Hematopoietic multipotent progenitor cell treated with erythropoietin and hydrocortisone succinate and interleukin-3 and kit ligand, for 6 days (in vitro differentiated cells): ENCODE measurements at places on chromosomes 6 and 20.
A peak's percentile ranks its signal among the peaks of the same experiment; 100 is the strongest.

GRCh38 chr6:41723530-41724227 lies 11.7 kb downstream of the TFEB start:
- peak; percentile 76 for DNase-seq

- DNase-seq, result peak; percentile 44
These were observed 103.0 kb downstream of the EDN3 start for GRCh38 chr20:59403261-59403961.

- DNase-seq, result no peak
These were observed 187.2 kb downstream of the FOXC1 start for GRCh38 chr6:1796706-1797529.

GRCh38 chr6:151257985-151258445 lies 18.2 kb downstream of the AKAP12 start:
- no peak for DNase-seq

DNA sequence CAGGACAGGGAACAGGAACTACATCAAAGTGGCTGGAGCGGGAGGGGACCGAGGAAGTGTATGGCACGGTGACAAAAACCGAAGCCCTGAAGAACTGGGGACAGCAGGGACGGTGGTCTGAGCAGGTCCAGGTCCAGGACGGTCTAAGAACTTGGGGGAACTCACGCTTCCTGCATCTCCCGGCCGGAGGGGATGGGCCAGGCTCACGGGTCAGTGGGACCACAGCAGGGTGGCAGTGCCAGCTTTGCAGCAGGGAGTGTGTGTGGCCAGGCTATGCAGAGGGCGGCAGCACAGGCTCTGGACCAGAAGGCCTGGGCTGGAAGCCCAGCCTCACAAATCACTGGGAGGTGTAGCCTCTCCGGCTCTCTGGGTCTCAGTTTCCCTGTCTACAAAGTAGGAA lies 123.8 kb downstream of the BMP7 start:
- DNase-seq, result no peak

GRCh38 chr20:24158281-24158680 lies 169.7 kb upstream of the GGTLC1 start:
- DNase-seq, result no peak

GRCh38 chr6:83885984-83886383 lies 26.5 kb downstream of the CYB5R4 start:
- no peak for DNase-seq

GRCh38 chr6:131059486-131059885 lies 3.6 kb downstream of the EPB41L2 start:
- no peak for DNase-seq

DNA sequence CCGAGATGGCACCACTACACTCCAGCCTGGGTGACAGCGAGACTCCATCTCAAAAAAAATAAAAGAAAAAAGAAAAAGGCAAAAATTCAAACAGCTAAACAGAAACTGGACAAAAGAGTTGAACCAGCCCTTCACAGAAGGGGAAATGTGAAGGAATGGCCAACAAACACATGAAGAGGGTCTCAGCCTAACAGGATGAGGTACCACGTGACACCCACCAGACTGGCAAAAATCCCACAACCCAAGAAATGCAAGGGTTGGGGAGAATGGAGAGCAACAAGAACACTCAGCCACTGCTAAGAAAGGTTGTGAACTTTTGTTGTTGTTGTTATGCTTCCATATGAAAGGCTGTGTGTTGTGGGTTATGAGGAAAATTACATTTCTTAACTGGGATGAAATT lies 357.7 kb downstream of the PREX1 start:
- no peak for DNase-seq

GRCh38 chr20:46430921-46431712 lies 24.7 kb upstream of the ELMO2 start:
- DNase-seq, result no peak

GRCh38 chr20:57374343-57374930 lies 16.8 kb upstream of the RBM38 start:
- DNase-seq, result no peak

GRCh38 chr20:57667924-57668782 lies 41.7 kb downstream of the PMEPA1 start:
- no peak for DNase-seq

DNA sequence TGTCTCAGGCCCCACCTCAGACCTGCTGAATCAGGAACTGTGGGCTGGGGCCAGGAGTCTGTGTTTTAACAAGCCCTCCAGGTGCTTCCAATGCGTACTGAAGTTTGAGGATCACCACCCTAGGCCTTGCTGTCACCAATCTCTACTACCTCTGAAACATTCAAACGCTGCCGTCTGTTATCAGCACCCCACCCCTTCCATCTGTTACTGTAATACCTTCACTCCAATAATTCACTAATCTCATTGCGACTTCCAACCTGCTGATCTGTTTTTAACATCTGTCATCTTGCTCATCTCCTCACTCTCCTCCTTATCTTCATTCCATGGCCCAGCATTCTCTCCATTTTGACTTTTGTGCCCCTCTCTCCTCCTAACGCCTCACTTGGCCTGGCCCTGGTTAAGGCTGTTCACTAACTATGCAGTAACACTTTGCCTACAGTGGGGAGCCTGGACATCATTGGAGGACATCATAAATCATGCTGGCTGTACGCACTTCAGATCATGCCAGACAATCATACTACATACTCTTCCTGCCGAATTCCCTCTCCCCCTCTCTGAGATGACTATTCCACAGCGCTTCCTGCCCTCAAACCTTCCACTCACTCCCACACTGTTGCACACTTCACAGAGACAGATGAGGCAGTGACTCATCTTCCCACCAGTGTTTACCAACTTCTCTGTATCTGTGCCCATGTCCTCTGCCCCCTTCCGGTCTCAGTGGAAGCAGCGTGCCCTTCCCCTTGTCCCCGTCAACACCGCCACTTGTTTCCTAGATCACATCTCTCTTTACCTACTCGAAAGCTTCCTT lies 3.0 kb upstream of the GUCA1B start:
- DNase-seq, result peak; percentile 88

GRCh38 chr6:159992366-159992765 lies 23.5 kb downstream of the IGF2R start:
- DNase-seq, result no peak

GRCh38 chr6:52992980-52993920 lies 1.8 kb downstream of the GSTA4 start:
- DNase-seq, result peak; percentile 18

- DNase-seq, result no peak
These were observed 4.0 kb upstream of the FOXF2 start for GRCh38 chr6:1385129-1386037.

DNA sequence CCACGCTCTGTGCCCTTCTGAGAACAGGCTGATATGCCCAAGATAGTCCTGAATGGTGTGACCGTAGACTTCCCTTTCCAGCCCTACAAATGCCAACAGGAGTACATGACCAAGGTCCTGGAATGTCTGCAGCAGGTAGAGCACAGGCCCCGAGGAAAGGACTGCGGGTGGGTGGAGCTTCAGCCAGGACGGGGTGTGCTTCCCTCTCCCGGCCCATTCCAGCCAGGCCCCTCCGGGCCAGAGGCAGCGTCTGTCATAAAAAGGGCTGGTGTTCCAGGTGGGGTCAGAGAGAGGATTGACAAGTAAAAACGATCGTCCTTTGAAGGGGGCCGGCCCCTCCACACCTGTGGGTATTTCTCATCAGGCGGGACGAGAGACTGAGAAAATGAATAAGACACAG lies 1.3 kb downstream of the RTEL1 start:
- DNase-seq, result no peak

GRCh38 chr6:30002871-30003270 lies 58.2 kb upstream of the POLR1H start:
- no peak for DNase-seq

DNA sequence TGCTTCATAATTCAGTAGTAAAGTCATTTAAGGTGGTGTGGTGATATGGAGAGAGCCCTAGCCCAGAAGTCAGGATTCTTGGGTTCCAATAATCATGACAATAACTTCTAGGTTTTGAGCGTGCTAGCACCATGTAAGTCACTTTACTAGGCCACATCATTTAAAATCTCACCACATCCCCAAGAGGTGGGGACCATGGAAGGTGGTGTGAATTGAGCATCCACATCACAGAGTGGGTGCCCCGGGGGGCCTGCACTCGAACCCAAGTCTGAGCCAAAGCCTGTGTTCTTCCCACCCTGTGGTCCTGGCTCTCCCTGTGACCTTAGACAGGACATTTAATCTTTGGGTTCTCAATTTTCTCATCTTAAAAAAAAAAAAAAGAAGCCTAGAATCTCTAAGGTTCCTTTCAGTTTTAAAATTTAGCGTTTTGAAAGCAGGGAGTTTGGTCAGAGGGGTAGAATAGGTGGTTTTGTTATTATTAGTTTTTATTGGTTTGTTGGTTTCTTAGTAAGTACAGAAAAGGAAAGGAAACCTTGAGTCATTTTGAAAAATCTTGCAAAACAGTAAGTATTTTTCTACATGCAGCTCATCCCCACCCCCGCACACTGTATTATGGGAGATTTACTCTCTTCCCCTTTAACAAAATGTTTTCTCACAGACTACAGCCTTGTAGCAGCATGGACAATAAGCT lies 26.4 kb downstream of the ARMC2 start:
- DNase-seq, result peak; percentile 49

DNA sequence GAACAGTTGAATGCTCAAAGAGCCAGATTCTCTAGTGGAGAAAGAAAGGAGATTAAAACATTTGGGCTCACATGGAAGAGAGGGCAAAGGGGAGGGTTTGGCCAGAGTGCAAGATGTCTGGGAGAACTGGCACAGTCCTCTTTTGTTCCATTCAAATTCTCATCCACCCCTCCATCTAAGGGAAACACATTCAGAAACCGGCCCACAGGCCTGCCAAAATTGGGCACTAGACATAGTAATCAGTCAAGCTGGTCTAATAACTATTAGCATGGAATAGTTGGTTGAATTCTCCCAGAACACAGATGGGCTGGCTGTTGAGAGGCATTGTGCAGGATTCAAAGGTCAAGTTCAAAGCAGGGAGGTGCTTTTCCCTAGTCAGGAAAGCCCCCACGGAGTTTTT lies 341.4 kb upstream of the IRAK1BP1 start:
- no peak for DNase-seq

DNA sequence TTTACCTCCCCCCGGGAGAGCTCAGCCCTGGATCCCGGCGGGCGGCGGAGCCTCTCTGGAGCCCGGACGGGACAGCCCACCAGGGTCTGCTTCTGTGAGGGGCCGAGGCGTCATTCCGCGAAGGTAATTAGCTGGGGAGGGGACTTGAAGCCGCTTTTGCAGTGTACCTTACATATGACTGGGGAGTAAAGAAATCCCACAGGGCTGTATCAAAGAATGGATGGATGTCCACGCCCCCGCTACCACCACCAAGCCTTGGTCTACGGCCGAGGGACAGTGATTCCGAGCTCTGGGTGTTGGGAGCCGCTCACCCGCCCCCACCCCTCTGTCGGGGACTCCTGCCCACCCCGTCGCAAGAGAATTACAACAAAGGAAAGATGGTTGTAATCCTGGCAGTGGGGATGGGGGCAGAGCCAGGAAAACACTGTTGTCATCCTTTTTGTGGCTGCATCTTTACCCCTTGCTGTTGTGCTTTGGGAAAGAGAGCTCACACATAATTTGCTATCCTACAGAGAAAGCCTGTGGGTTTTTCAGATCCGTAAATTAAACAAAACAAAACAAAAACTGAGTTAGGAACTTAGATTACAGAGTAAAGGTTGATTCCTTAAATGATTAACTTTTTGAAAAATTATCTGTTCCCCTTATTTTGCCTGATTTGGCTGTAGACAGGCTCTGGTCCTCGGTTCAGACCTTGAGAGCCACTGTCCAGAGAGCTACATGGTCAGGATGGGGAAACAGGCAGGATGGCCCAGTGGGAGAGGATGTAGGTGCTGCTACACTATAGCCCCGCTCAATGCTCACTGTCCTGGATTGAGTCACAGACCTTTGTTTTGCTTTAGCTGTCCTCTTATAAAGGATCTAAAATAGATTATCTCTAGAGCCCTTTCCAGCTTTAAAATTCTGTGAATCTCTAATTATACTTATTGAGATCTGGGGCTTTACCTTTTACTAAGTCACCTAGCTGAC lies 997 bp upstream of the FBXO30 start:
- peak; percentile 40 for DNase-seq

- no peak for DNase-seq
These were observed 524.4 kb downstream of the KIF16B start for GRCh38 chr20:16048876-16049275.

DNA sequence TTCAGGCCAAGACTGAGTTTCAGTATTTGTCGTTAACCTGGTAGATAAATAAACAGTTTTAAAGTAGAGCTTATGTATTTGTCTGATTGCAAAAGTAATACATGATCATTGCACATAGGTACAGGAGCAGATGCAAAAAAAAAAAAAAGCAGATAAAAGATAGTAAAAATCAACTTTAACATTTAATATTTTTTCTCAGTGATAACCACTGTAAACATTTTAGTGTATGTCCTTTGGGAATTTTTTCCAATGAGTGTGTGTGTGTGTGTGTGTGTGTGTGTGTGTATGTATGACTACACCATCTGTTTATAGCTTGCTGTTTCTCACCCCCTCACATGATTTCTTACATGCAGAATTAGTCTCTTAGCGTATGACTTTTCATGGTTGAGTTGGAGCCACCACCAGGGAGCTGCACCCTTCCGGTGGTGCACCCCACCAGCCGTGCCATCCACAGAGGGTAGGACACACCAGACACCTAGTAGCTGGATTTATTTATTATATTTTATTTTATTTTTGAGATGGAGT lies 26.3 kb downstream of the WRNIP1 start:
- no peak for DNase-seq

DNA sequence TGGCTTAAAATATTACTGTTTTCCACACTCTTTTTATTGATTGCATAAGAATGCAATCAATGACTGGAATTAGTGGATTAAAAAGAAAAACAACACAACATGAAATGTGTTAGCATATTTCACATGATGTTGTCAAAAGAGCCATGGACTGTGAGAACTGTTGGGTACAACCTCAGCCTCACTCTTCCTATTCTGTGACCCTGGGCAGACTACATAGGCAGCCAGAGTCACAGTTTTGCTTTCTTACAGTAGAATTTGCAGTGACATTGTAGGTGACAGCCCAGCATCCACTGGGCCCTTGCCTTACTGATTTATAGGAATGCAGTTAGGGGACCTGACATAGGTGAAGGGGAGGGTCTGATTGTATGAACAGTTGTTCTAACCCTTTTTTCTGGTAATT lies 471.4 kb upstream of the SLC35B3 start:
- DNase-seq, result no peak

GRCh38 chr20:31595654-31596411 lies 9.3 kb upstream of the ID1 start:
- DNase-seq, result no peak

DNA sequence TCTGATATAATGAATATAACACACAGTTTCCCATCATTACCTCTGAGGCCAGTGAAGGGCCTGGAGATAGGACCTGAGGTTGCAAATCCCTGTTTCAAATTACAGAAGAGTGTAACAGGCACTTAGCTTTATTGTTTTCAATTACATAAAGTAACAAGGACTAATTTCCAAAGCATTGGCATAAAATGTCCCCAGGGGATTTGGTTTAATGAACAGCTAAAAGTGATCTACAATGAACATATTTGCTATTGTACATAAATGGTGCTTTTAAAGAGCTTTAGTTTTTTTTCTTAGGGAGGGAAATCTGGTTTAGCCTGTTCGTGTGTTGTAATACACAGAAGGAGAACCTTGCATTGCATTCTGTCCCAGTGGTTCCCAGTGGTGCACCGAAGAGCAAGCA lies 54.4 kb downstream of the HMGN3 start:
- no peak for DNase-seq
